ENCODE measurements at places on chromosomes 6 and 20.
A peak's percentile ranks its signal among the peaks of the same experiment; 100 is the strongest.

- DNase-seq, result no peak
These were observed 169.7 kb upstream of the SALL4 start for GRCh38 chr20:51972056-51972455.

DNA sequence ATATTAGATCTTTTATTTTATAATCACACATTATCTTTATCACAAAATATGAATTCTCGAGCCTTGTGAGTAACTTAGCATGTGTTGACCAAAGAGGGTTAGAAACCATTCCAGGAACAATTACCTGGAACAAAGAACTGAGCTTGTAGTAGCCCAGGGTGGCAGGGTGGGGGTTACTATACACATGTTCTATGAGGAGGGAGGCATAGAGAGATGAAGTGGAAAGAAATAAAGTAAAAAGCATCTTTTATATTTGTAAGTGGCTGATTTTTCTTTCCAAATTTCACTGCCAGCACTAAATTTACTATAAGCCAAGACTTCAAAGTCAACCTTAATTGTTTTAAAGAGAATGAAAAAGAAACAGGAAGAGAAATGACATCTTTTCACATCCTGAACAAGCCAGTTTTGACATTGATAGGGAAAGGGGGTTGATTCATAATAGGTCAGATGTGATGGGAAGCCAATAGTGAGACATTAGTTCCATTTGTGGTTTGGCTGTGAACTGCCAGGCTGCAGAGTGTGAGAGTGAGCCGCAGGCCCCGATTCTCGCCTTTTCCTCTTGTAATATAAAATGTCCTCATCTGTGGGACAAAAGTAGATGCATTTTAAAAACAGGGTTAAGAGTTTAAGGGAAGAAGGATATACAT, 52.7 kb upstream of the MYB start:
- DNase-seq, result no peak

GRCh38 chr6:30612213-30612612, 4.8 kb downstream of the PPP1R10 start:
- no peak for DNase-seq

DNA sequence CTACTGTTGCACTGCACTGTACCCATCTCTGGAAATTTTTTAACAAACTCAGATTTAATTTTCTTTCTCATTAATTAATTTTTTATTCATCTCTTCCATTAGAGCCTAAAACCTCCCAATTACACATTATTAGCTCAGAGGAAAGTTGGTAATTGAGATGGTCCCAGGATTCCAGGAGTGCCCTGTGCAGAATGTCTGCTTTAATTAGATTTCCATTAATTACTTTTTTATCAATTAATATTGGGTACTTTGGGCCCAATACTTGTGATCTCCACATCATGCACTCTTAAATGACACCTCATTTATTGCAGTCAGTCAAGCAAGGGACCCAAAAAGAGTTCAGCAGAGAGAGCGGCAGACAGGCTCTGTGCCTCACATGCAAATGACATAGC, 232.0 kb downstream of the PTPRT start:
- DNase-seq, result no peak

DNA sequence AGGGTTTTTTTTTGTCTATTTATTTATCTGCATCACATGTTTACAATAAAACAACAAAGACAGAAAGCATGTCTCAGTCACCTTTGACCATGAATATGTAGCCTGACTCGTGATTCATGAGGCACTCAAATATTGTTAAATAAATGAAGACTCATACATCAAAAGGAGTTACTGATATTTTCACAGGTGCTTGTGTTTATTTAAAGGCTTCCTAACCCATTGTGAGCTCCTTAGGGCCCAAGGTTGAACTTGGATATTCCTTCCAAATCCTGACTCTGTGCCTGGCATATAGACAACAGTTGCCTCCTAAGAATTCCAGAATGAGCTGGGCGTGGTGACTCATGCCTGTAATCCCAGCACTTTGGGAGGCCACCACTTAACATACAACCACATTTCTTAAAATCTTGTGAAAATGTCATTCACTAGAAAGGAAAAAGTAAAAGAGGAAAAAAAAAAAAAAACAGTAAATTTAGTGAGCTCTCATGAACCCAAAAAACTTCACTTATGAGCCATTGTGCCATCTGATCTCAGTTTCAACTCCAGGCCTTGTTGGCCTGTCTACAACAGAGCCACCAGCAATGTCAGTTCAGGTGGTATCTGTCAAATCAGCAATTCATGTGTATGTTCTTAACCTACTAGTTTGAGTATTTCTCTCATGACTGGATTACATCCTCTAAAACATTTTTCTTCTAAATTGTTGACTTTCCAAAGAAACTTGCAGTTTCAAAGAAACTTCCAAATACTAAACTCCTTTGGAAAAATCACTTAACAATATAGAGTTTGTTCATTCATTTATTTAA, 162.7 kb upstream of the MARCKS start:
- DNase-seq, result no peak

DNA sequence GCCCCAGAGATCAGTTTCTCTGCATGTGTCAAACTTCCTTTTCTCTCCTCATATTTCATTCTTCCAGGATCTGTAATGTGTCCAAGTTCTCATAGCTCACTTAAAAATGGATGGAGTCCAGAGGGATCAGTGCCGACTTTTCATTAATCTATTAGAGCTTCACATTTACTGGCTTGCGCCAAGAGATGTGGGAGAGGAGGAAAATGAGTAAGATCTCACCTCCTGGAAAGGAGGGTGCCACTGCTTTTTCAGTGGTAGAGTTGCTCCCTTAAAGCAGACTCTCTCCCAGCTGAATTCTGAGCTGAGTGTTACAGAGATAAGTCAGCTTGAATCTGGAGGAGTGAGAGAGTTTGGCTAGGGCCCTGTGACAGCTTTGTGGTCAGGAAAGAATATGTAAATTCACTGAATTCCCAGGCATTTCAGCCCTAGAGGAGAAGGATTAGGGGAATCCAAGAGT, 175.9 kb downstream of the SOX4 start:
- peak; percentile 67 for DNase-seq

GRCh38 chr20:17273717-17274116, 46.9 kb downstream of the PCSK2 start:
- no peak for DNase-seq

GRCh38 chr6:161393839-161394364, 120.0 kb upstream of the AGPAT4 start:
- peak; percentile 76 for DNase-seq

DNA sequence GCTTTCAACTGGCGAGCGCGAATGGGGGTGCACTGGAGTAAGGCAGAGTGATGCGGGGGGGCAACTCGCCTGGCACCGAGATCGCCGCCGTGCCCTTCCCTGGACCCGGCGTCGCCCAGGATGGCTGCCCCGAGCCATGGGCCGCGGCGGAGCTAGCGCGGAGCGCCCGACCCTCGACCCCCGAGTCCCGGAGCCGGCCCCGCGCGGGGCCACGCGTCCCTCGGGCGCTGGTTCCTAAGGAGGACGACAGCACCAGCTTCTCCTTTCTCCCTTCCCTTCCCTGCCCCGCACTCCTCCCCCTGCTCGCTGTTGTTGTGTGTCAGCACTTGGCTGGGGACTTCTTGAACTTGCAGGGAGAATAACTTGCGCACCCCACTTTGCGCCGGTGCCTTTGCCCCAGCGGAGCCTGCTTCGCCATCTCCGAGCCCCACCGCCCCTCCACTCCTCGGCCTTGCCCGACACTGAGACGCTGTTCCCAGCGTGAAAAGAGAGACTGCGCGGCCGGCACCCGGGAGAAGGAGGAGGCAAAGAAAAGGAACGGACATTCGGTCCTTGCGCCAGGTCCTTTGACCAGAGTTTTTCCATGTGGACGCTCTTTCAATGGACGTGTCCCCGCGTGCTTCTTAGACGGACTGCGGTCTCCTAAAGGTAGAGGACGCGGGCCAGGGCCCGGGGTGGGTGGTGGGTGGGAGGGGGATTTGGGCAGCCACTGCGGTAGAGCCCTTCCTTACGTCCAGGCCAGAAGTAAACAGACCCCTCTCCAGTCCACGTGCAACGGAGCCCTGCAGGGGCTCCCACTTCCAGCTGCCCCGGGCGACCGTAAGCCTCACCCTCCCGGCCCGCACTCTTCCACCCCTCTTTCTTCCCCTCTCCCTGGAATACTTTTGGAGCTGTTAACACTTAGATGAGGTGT, 998 bp downstream of the BMP2 start:
- no peak for DNase-seq

GRCh38 chr20:32218156-32218900, 10.6 kb downstream of the POFUT1 start:
- no peak for DNase-seq

- peak; percentile 44 for DNase-seq
These were observed 37.3 kb upstream of the BTN3A2 start for GRCh38 chr6:26327450-26328264.

DNA sequence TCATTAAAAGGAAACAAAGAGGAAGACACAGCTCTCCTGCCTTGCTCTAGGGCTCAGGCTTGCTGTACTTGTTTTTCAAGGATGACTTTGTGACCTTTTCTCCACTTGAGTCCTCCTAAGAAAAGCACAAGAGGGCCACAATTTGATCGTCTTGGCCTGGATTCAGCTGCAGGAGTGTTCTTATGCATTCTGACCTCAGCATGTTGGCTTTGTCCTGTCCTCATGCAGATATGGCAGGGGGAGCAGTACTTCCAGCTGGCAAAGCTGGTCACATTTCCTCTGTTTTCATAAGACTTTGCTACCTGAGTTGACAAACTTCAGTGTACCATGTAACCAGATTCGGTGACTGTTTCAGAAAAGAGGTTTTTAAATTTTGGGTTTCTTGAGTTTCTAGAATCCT, 30.8 kb downstream of the KDM1B start:
- no peak for DNase-seq

DNA sequence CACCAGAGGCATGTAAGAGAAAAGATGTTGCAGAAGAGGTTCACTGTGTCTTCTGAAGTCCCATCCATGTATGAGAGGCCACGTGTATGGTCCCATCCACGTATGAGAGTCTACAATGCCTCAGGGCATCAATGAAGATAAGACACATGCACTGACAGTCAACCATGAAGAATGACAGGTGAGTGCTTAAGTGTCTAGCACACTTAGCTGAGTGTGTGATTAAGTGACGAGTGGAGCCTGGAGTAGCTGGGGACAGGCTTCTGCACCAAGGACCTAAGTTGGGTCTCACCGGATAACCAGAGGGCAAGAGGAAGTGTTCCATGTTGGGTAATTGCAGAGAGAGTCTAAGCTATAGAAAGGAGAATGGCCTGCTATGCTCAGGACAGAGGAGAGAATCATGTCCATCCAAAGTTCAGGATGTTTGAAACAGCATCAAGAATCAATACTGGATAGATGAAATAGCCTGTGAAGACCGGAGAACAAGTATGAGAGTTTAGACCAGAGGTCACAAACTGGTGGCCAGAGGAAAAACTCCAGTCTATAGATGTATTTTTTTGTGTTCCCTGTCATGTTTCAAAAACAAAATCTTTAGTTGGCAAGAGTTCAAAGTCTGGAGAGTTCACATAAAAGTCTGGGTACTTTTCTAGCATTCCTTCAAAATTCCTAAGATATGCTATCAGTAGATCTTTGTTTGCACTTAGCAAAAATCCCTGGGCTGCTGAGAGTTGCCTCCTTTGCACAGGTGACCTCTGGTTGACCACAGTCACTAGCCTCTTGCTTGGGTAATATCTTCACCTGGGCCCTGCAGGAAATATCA, 165.8 kb downstream of the KIF16B start:
- no peak for DNase-seq

DNA sequence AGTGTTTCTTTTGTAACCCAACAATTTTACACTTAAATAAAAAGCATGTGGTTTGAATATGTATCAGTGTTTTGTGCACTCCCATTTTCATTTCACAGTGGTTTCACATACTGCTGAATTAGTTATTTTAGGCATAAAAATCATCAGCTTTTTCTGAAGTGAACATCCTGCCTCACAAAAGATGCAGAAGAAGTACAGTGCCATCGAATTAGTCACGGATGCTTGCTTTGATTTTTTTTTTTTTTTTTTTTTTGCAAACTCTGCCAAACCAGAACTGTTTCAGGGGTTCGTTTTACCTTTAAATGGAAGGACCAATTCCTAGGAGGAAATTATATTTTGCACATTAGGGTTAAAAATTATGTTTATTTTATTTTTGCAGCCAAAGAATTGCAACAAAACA, 158.6 kb downstream of the RPS12 start:
- no peak for DNase-seq

DNA sequence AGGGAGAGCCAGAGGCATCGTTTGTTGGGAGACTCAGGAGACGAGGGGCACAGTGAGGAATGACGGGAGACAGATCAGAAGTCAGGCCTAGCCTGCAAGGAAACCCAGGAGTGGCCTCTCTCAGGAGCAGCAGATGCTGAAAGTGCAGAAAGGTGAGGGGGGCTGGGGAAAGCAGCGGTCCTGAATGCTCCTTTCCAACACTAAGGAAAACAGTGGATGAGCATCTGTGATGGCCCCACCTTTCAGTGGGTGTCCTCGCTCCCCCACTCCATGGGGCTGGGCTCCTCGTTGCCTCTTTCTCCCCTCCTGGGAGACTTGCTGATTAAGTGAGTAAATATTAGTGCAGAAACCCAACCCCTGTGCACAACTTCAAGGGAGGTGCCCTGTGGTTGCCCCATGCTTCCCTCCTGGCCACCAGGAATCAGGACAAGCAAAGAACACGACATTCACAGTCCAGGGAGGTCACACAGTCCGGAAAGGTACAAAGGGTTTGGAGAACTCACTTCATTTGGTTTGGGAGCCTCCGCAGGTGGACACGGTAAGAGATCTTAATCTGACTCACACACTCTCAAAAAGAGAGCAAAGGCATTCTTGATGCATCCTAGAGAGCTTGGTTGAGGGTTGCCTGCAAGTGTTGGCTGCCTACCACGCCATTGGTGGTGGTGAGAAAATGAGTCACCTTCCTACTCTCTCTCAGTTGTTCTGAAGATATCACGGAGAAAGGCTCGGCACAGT, 9.7 kb upstream of the BPIFB1 start:
- no peak for DNase-seq

- no peak for DNase-seq
These were observed 233.9 kb downstream of the PRL start for GRCh38 chr6:22062807-22063408.

GRCh38 chr20:36800410-36800809, 26.8 kb upstream of the DSN1 start:
- no peak for DNase-seq

DNA sequence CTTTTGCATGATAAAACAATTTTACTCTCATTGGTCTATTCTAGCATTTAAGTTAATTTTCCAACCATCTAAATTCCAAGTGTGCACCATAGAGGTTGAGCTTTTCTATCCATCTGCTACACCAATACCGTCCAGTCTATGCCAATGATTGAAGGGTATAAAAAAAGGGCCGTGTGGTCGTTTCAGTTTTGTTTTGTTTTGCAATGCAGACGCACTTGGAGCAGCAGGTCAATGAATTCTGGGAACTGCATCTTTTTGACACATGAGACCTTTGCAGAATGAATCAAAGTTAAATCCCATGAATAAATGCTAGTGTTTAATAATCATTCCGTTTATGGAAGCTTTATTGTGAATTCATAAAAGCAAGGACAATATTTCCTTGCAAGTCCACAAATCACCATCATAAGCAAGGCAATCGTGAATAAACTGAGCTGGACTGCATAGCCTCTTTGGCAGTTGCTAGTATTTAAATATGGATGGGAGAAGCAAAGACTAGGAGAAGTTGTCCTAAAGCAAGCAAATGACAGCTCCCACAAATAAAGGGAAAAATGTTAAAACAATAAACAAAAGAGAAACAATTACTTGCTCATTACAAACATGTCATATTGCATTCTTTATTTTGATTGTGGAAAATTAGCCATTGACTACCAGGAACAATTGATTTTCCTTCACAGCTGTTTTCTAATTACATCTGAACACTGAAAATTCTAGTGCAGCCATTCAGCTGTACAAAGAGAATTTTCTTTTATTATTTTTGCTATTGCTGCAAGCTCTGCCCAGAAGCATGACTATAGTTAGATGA, 649.7 kb upstream of the GJE1 start:
- DNase-seq, result no peak

GRCh38 chr6:88662653-88663174, 300.7 kb downstream of the RNGTT start:
- DNase-seq, result no peak

Data from amniotic stem cell (primary cell).